ENCODE measurements at places on chromosomes 12 and 14.

- DNase-seq: no peak
Measured at GRCh38 chr14:43903209-43903608, 603.9 kb downstream of the FSCB start.

GRCh38 chr12:66664076-66664475, 14.8 kb downstream of the GRIP1 start:
- no peak for DNase-seq

- no peak for DNase-seq
Measured at GRCh38 chr14:94613720-94614644, 1.8 kb downstream of the SERPINA3 start.

- DNase-seq: no peak
Measured at GRCh38 chr12:44253338-44253856, 417.5 kb downstream of the TMEM117 start.

GRCh38 chr12:68487721-68488309, 122.9 kb upstream of the RAP1B start:
- DNase-seq: no peak

DNA sequence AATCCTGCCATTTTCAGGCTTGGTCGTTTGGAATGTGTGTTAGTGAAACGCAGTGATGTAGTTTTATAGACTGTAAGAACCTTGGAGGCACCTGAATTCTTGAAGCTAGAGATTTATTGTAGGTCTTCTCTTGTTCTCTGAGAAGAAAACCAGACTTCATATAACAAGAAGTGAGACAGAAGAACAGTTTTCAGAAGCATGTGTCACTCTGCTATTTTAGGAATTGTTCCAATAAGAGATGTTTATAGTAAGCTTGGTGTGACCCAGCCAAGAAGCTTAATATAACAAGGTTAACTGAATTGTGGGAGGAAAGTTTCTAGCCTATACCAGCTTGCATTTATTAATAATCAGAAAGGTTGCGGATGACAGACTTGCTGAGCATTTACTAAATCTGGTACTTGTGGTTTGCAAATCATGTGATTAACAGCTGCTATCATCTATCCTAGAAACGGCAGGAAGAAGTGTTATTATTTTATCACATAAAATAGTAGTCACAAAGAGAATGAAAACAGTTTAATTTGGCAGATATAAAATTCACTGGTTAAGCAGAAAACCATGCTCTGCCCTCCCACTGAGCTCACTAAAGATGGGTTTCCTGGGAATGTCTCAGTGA, 49.2 kb upstream of the BCAT1 start:
- DNase-seq: peak; percentile 13

DNA sequence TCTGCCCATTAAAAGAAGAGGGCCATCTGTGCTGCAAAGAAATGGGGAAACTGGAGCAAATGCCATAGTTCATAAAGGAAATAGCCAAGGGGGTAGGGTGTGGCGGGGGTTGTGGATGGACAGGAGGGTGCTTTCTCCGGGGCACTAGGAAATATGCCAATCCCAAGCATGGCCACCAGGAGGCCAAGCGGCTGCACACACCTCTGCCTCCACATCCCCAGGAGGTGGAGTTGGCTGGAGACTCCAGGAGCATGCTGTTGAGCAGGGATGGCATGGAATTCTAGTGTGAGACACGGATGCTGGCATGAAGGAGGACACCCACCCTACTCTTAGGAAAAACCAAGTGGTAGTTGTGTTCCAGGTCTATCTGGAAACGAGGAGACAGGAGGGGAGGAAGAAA, 25.2 kb downstream of the NID2 start:
- DNase-seq: no peak

GRCh38 chr12:29698756-29699155, 85.0 kb downstream of the TMTC1 start:
- DNase-seq: no peak

GRCh38 chr12:66786531-66787308, 107.8 kb upstream of the GRIP1 start:
- no peak for DNase-seq

- DNase-seq: no peak
Measured at GRCh38 chr14:65032319-65032718, 45.6 kb downstream of the FNTB start.

DNA sequence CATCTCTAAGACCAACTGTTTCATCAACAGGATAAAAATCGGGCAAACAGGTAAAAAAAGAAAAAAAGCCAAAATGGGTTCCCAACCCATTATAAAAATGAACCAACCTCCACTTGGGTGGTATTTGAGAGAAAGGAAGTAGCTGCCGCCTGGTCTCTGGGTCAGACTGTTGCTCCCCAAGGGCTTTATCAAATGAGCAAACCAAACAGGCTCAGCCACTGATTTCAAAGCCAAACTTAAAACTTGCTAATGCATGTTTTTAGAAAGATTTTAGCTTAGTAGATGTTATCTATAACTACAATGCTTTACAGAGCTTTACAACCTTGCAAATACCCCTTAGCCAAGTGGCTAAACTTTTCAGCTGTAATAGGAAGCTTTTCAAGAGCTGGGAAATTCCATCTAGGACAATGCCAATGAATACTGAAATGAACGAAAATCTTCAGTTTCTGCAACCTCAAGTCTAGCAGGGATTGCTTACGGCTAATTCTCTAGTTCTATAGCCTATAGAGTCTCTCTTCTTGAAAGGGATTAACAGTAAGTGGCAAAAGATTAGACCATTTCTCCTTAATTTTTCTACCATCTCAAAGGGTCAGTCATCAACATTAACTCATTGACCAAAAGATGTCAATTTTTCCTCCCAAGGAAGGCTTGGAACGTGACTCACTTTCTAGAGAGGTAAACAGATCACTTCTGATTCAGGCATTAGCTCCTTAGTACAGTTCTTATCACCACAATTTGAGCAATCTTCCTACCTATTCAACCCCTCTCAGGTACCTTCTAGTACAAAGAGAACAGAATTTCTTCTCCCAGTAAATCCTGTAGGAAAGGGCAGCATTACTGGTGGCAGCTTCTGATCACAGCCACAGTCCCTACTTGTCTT, 4.2 kb downstream of the PPM1H start:
- DNase-seq: no peak

- no peak for DNase-seq
Measured at GRCh38 chr14:62101673-62102348, 339.6 kb downstream of the SNAPC1 start.

- no peak for DNase-seq
Measured at GRCh38 chr14:68247274-68247673, 427.7 kb downstream of the RAD51B start.

- DNase-seq: no peak
Measured at GRCh38 chr14:91412939-91413338, 4.7 kb downstream of the CCDC88C start.

GRCh38 chr14:105486163-105486973, at the start of gene CRIP1:
Gene CRIP1 (plus strand): TSS chr14:105486886. CDS start chr14:105487260, 374 bp downstream.
- DNase-seq: no peak

- peak; percentile 91 for DNase-seq
Measured at GRCh38 chr12:38905480-38906351, at the start of gene CPNE8. Gene CPNE8 (minus strand): TSS chr12:38905591. CDS start chr12:38905534, 57 bp downstream.

DNA sequence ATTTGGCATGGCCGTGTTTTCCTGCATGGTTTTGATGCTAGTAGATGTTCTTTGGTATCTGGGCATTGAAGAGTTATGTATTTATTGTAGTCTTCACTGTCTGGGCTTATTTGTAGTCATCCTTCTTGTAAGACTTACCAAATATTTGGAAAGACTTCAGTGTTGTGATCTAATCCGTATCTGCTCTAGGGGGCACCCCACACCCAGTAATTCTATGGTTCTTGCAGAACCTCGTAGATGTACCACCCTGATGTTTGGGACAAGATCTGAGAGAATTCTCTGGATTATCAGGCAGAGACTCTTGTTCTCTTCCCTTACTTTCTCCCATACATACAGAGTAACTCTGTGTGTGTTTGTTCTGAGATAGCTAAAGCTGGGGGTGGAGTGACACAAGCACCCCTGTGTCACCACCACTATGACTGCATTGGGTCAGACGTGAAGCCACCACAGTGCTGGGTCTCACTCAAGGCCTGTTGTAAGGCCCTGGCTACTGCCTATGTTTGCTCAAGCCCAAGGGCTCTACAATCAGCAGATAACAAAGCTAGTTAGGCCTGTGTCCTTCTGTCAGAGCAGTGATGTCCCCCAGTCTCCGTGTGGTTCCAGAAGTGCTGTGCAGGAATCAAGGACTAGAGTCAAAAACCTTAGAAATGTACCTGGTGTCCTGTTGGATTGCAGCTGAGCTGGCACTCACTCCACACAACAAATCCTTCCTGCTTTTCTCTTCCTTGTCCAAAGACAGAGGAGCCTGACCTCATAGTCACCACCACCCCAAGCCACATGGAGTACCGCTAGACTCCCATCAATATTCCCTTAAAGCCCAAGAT, 9.6 kb downstream of the RDH16 start:
- DNase-seq: no peak

GRCh38 chr12:128052331-128052730, 214.6 kb upstream of the TMEM132C start:
- no peak for DNase-seq

DNA sequence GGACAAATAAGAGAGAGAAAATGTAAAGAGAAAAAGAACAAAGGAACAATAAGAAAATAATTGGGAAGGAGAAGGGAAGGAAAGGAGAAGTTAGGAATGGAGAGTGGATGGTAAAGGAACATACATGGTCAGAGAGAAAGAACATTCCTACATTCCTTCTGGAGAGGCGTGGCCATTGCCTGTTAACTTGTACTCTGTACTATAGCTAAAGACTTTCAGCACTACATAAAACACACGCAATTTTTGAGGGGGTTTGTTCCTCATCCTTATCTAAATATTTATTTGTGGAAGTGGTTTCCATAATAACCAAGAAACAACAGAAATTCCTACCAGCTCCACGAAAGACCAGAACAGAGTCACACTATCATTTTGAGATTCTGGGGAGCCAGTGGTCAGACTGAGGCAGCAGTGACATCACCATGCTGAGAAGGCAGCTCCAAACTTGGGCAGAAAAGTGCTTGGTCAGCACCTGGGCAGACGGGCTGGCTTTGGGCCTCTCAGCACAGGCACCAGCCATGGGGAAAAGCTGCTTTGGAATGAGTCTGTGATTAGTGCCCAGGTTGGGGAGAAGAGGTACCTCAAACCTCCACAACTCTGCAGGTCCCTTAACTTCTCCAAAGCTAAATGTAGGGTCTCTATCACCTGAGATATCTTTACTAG, 125.9 kb upstream of the NTF3 start:
- no peak for DNase-seq

GRCh38 chr14:32601906-32602305, 272.8 kb downstream of the AKAP6 start:
- no peak for DNase-seq

- DNase-seq: no peak
Measured at GRCh38 chr14:93041830-93042229, 73.9 kb downstream of the ITPK1 start.

GRCh38 chr12:28223858-28224257, 33.6 kb downstream of the CCDC91 start:
- no peak for DNase-seq

DNA sequence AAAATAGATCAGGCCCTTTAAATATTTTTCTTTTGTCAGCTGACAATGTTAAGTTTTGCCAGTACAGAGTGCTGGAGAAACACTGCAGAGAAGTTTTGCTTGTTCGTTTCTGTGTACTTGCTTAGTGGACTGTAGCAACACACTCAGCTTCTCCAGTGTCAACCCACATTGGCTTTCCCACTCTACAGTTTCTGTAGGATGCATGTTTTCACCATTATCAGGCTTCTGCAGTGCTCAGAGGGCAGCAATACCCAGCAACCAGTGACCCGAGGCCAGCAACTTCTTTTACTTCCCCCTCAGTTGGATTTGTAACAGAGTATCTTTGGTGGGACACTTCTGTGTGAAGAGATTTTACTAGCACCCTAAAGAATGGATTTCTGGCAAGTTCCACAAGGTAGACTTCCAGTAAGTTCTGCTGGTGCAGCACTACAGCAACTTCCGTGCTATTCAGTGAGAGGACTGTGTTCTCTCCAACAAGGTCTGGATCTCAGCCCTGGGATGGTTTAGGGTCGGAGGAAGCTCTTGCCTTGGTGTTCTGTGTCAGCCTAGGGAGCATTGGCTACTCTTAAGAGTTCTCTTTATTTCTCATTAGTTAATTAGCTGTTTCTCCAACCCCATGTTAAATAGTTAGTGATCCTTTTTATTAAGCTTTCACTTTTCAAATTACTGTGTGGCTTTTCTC, 70.4 kb downstream of the FUT8 start:
- no peak for DNase-seq
